ENCODE measurements at places on chromosomes 5 and 9.

DNA sequence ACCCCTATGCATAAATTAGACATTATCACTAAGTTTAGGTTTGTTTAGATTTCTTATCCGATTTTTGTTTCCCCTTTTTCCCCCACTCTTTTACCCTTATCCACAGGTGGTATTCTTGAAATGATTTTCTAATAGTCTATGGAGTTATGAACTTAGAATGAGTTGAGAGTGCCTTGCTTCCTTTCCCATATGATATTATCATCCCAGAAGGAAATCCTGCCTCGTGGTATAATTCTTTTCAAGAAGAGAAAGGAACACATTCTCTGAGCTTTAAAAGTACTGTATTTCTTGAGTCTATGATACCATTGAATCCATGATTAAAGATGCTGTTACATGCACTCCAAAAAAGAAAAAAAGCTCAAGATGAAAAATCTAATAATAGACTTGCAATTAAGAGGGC lies 76.9 kb upstream of the ADAMTSL1 start:
- DNase-seq: no peak

DNA sequence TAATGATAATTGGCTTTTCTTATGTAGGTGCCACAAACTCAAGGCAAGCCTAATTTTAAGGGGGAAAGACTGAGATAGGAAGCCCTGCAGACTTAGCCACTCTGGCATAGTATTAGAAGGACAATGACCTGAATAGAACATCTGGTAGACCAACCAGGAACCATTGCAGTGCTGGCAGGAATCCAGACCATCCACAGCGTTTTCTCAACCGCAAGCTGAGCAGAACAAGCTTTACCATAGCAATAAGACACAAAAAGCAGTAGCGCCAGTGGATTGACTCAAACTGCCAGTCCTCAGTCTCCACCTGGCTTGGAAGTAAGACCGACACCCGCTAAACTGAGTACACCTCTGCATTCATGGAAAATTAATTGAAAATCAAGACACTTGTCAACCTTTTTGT lies 141.3 kb upstream of the LPAR1 start:
- DNase-seq: no peak

GRCh38 chr5:160543395-160543794 lies 121.7 kb downstream of the PTTG1 start:
- DNase-seq: no peak

DNA sequence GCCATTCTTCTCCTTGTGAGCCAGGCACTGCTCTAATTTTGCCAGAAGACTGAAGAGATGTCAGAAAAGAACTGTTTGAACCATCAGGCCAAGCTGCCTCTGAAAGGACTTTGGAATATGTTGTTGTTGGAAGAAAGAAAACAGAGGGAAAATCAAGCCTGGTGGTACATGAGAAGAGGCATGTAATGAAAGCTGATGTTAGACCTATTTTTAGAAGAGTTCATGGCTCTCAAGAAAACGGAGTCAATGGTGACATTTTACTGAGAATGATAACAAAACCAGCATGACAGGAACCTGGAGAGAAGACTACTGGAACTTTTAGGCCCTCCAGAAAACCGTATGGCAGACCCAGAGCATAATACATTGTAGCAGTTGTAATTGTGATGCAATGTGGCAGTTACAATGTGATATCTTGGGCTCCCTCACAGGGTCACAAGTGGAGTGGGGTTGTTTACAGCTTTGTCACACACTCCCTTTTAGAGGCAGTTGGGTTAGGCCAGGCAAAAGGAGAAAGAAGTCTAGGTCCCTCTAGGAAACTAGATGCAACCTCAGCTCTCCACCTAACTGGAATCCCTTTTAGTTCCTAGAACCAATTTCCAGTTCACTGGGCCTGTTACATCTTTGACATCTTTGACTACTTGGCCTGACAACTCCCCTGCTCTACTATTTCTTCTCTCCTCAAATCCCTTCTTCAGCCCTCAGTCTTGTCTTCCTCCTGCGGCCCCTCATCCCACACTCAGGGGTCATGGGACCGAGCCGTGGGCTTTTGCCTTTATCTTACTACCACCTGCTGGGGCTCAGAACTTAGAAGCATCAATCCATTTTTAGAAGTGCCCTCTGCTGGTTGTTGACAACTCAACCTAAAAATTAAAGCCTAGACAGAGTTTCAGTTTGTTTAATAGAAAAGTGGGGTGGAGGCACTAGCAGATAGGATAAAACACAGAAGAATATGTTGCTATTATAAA lies 61.2 kb upstream of the JAK2 start:
- no peak for DNase-seq

DNA sequence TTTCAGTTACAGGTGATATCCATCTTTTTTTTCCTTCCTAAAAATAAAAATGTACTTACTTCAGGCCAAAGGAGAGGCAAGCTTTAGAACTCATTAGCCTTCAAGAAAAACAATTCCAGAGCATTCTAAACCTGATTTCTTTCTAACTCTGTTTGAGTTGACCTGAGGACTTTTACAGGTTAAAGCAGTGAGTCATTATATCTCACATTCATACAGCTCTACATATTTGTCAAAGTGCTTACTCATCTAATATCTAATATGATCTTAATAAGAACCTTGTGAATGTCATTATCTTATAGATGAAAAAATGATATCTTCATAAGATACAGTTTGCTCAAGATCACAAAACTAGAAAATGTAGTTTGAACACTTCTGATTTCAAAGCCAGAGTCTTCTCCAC lies 149.2 kb upstream of the CDKN2B start:
- DNase-seq: no peak

DNA sequence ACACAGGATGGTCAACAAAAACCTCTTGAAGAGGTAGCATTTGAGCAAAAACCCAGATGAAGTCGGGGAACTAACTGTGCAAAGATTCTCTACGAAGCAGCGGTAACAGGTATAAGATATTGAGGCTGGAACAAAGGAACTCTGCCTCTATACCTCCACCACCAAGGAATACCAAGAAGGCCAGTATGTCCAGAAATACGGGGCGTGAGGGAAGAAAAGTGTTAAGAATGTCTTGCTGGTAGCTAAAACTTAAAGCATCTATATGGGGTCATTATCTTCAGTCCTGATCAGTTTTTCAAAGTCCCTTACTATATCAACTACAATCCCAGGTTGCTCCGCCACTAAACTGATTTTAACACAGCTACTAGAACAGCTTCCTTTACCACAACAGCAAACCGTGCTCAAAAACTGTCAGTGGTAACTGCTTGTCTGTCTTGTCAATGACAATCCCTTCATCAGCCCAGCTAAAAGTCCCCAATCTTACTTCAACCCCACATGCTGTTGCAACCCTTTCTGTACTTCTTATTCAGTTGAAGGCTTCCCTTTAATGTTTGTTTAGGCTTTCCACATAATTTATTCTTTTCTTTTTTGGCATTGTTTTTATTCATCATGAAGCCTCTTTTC lies 9.4 kb downstream of the PAM start:
- DNase-seq: no peak

- no peak for DNase-seq
These were observed 88.0 kb downstream of the TNC start for GRCh38 chr9:115030006-115030405.

GRCh38 chr5:92421942-92422341 lies 1038.8 kb upstream of the ARRDC3 start:
- DNase-seq: no peak

- no peak for DNase-seq
These were observed 3.0 kb downstream of the DNAH5 start for GRCh38 chr5:13941468-13941867.

- DNase-seq: no peak
These were observed 221.3 kb upstream of the TAS2R1 start for GRCh38 chr5:9851458-9851857.

DNA sequence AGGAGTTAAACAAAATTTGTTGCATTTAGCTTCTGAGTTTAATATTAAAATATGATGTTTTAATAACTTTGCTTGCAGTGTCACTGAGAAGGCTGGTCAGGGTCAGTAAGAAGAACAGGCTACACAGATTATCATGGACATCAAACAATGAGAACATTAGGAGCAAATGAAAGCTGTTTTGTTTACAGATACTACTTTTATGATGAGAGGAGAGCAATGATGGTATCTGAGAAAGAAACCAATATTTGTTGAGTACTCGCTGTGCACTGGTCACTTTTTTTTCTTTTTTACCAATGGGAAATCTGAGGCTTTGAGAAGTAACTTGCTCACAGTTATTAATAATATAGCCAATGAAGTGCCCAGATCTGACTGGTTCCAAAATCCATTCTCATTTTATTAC lies 109.6 kb downstream of the INVS start:
- no peak for DNase-seq
